ENCODE measurements at places on chromosomes 13 and 19.
A peak's percentile ranks its signal among the peaks of the same experiment; 100 is the strongest.

DNA sequence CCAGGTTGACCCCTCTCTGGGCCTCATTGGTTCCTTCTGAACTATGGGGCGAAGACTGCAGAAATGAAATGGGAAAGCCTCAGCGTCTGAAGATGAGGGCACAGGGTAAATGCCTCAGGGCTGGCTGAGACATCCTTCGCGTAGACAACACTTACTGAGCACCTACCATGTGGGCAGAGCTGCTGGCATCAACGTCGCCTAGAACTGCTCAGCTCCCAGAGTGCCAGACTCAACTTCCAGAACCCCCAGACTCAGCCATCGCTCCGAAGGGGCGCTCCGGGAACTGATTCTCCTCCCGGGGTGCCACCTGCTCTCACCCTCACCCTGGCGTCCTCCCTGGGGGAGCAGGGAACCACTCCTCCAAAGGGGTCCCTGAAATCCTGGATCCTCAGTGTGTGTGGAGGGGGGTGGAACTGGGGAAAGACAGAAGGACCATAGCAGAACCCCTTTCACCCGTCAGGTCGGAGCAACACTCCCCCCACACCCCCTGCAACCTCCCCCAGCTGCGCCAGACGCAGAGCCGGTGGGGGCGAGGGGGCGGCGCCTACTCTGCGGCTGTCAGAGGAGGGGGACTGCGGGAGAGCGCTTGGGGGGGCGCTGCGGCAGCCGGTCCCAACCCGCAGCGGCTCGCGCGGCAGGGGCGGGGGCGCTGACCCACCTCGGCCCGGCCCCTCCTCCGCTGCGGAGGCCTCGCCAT lies 8.2 kb upstream of the NFIC start:
- no peaks in the 10 kb centered on the region for H3K36me3 ChIP-seq
- H3K4me3 ChIP-seq, result peak overlapping the region; percentile 70
- H3K4me1 ChIP-seq, result peaks cover 29% of the 10 kb centered on the region
- H3K27ac ChIP-seq, result peak overlapping the region; percentile 72

DNA sequence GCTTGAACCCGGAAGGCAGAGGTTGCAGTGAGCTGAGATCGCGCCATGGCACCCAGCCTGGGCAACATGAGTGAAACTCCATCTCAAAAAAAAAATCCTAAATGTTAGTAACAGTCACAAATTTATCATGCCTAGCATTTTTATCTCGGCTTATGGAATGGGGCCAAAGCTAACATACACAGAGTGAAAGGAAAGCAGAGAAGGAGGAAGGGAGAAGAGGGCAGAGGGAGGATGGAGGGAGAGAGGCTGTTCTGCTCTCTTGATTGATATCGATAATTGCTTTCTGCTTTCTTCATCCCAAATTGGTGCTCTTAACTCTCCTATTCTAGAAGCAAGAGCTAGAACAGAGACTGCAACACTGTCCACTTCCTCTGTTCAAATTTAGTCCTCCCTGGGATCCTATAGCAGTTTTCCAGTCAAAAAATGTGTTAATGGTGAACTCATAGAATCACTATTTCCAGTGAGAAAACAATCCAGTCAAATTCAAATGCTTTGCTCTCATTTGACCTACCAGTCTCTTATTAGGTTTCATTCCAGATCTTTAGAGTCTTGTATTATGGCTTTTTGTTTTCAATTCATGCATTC lies 15.8 kb upstream of the TUBGCP3 start:
- DNase-seq, result no peak
- H3K27me3 ChIP-seq, result no peaks in the 10 kb centered on the region
- no peaks in the 10 kb centered on the region for H3K36me3 ChIP-seq
- no peak overlapping the region for H3K4me3 ChIP-seq
- peaks cover 10% of the 10 kb centered on the region for H3K4me1 ChIP-seq

DNA sequence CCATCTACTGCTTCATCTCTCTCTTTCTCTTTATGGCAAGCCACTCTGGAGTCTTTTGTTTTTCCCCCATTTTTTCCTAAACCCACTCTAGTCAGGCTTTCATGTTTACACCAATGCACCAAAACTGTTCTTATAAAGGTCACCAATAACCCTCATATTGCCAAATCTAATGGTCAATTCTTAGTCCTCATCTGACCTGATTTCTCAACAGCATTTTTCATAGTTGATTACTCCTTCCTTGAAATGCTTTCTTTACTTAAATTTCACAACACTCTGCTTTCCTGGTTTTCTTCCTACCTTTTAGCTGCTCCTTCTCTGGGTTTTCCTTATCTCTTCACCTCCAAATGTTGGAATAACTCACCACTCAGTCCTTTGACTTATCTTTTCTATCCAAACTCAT lies 47.9 kb downstream of the MICU2 start:
- no peaks in the 10 kb centered on the region for H3K27me3 ChIP-seq
- no peak overlapping the region for H3K27ac ChIP-seq
- no peak overlapping the region for H3K4me3 ChIP-seq
- H3K4me1 ChIP-seq, result no peaks in the 10 kb centered on the region
- no peak for DNase-seq

GRCh38 chr13:30323524-30323923 lies 16.2 kb upstream of the KATNAL1 start:
- no peak overlapping the region for H3K27ac ChIP-seq
- H3K4me3 ChIP-seq, result no peak overlapping the region
- no peaks in the 10 kb centered on the region for H3K27me3 ChIP-seq
- H3K36me3 ChIP-seq, result no peaks in the 10 kb centered on the region
- H3K4me1 ChIP-seq, result no peaks in the 10 kb centered on the region

- no peak for DNase-seq
- no peaks in the 10 kb centered on the region for H3K4me1 ChIP-seq
Observed at GRCh38 chr13:49877629-49878218, 58.4 kb downstream of the SPRYD7 start.

DNA sequence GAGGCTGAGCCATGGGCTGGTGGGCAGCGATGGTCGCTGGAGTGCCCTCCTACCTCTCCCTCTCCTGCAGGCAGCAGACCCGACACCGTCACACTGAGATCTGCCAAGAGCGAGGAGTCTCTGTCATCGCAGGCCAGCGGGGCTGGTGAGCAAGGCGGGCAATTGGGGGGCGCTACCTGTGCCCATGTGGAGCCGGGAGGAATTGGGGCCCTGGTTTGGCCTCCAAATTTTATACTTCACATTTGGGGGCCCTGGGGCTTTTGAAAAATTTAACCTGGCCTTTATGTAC lies 9.9 kb downstream of the ARHGAP33 start:
- peaks cover 11% of the 10 kb centered on the region for H3K36me3 ChIP-seq
- H3K27me3 ChIP-seq, result peaks cover 3% of the 10 kb centered on the region
- no peak for DNase-seq
- H3K27ac ChIP-seq, result no peak overlapping the region
- H3K4me3 ChIP-seq, result no peak overlapping the region
- H3K4me1 ChIP-seq, result no peaks in the 10 kb centered on the region

GRCh38 chr13:93399212-93399611 lies 172.6 kb downstream of the GPC6 start:
- H3K36me3 ChIP-seq, result no peaks in the 10 kb centered on the region
- H3K4me1 ChIP-seq, result no peaks in the 10 kb centered on the region
- no peak for DNase-seq
- H3K27me3 ChIP-seq, result no peaks in the 10 kb centered on the region
- H3K27ac ChIP-seq, result no peak overlapping the region
- H3K4me3 ChIP-seq, result no peak overlapping the region

DNA sequence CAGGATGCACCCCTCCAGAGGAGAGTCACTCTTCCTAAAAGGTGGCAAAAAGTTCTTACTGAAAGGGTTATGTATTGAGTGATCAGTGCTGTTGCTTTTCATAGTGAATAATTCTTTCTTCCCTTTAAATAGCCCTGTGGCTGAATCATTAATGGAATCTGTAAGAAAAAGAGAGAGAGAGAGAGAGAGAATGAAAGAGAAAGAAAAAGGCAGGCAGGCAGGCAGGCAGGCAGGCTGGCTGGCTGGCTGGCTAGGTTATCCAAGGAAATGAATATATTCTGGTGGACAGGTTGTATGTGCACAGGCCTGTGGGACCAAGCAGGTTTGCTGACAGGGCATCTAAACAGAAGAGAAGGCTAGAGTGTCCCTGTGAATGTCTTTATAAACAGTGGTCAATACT lies 100.5 kb downstream of the DLEU7 start:
- H3K36me3 ChIP-seq, result no peaks in the 10 kb centered on the region
- no peaks in the 10 kb centered on the region for H3K27me3 ChIP-seq
- H3K27ac ChIP-seq, result no peak overlapping the region
- no peak for DNase-seq

Measured in lower lobe of right lung (tissue), 2 donors.